ENCODE measurements at places on chromosomes 6 and 20.

DNA sequence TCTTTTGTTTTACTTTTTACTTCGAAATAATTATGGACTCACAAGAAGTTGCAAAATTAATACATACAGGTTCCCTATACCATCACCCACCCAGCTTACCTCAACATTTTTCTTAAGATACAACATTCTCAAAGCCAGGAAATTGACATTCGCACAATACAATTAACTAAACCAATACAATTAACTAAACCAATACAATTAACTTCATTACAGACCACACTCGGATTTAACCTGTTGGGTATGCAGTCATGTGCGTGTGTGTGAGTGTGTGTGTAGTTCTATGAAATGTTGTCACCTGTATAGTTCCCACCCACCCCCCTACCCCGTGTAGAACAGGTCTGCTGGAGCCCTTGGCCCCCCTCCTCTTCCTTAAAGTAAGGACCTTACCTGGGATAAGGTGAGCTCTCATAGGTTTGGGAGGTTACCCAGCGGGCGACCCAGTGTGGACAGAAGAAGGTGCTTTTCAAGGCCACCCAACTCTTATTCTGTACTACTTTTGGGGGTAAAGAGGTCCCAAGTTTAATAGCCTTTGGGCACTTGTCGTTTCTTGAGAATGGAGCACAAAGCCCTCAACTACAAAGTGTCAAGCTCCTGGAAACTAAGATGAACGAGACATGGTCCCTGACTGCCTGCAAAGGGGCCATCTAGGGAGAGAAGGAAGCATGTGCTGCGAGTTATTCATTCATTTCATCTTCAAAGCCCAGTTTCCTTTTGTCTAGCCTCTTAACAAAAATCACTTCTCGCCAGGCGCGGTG lies 544 bp upstream of the STK38 start:
- no peak for DNase-seq

DNA sequence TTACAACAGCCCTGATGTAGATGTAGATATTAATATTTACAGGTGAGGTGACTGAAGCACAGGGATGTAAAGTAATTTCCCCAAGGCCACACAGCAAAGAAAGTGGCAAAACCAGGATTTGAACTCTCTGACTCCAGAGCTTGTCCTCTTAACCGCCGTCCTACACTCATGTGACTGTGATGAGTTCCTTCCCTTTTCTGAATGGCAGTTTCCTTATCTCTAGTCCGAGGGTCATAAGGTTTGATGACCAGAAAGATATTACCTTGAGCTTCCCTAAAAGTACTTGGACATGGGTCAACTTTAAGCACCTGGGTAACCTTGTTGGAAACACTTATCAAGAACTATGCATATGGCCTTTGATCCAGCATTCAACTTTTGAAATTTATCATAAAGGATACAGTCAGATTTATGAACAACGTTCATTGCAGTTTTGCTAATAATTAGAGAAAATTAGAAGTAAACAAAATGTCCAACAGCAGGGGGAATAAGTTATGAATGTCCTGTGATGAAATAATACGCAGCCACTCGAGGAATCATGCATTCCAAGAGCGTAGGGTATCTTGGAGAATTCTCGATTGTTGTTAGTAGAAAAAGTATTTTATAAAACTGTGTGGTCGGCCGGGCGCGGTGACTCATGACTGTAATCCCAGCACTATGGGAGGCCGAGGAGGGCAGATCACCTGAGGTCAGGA lies 2.3 kb upstream of the TLDC2 start:
- DNase-seq, result no peak

- no peak for DNase-seq
These were observed 18.8 kb downstream of the DNMT3B start for GRCh38 chr20:32780749-32781655.

- DNase-seq, result no peak
These were observed 61.8 kb downstream of the RPP40 start for GRCh38 chr6:4941782-4942672.

- no peak for DNase-seq
These were observed 6.9 kb downstream of the EPHA7 start for GRCh38 chr6:93412452-93412851.

DNA sequence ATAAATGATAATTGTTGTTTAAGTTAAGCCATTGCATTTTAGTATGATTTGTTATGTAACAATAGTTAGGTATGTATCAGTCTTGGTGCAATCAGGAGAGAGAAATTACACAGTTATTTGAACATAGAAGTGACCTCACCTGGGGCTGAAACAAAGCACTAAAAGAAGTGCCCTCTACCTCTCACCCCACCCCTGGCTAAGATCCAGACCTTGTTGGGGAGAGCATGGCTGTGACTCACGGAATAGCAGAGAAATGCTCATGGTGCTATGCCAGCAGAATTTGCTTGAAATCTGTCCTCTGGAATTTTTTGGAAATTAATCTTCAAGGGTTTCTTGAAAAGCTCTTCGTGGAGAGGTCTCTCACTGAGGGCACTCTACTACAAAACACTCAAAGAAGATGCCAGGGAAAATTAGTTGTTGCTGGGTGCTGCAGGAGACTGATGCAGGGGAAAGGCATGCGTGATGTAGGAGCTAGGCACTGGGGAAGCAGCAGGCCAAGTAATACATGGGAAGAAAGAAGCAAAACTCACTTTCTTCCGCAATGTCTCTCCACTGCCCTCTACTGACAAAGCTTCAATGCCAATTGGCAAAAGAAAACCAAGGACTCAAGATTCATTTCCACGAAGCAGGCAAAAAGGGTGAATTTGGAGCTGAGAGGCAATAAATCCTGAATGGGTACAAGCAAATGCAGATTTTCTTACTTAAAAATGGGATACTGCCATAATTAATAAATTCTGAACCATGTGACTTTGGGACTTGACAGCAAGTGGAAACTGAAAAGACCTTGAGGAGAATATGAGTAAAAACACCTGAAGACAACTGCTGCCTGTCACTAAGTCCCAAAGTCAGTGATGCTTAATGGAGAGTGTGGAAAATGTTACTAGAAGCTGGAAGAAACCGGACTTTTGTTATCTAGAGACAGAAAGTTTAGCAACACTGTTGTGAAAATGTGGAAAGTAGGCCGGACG lies 136.3 kb upstream of the ZNF184 start:
- DNase-seq, result no peak

GRCh38 chr6:141326925-141327324 lies 805.8 kb upstream of the GJE1 start:
- no peak for DNase-seq

DNA sequence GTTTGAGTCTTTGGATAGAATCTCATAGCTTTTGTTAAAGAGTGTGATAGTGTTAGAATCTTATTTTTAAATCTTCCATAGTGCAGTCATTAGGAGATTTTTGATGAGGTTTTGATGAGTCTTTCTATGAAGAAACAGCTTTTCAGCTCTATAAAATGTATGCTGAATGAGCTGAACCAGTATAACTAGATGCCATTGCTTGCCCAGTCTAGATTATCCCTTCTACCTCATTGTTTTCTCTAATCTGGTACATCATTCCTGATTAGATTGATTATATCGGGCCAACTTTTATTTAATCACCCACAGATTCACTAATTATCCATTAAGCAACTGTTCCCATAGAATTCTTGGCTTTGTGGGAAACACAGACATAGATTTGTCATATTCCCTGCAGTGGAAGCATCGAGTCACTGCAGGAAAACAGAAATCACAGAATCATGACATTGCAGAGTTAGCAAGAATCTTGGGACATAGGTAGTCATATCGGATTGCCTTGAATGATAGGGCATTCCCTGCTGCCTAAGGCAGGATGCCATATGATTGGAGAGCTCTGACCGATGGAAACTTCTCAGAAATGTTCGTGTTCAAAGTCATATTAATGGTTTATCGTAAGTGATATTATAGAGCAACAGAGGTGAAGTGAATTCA lies 882.7 kb upstream of the FLRT3 start:
- no peak for DNase-seq

- no peak for DNase-seq
These were observed 59.7 kb downstream of the RBM38 start for GRCh38 chr20:57450931-57451330.

DNA sequence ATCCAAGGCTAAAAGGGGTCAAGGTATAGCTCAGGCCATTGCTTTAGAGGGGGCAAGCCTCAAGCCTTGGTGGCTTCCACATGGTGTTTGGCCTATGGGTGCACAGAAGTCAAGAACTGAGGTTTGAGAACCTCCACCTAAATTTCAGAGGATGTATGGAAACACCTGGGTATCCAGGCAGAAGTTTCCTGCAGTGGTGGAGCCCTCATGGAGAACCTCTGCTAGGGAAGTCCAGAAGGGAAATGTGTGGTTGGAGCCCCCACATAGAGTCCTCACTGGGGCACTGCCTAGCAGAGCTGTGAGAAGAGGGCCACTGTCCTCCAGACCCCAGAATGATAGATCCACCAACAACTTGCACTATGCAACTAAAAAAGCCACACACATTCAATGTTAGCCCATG lies 678.7 kb upstream of the ADGRB3 start:
- DNase-seq, result no peak

- DNase-seq, result no peak
These were observed 105.7 kb upstream of the FAM184A start for GRCh38 chr6:119184008-119184648.

- DNase-seq, result no peak
These were observed 110.8 kb upstream of the SCP2D1 start for GRCh38 chr20:18702736-18703135.

GRCh38 chr20:431012-431904 lies 23.2 kb downstream of the RBCK1 start:
- no peak for DNase-seq

DNA sequence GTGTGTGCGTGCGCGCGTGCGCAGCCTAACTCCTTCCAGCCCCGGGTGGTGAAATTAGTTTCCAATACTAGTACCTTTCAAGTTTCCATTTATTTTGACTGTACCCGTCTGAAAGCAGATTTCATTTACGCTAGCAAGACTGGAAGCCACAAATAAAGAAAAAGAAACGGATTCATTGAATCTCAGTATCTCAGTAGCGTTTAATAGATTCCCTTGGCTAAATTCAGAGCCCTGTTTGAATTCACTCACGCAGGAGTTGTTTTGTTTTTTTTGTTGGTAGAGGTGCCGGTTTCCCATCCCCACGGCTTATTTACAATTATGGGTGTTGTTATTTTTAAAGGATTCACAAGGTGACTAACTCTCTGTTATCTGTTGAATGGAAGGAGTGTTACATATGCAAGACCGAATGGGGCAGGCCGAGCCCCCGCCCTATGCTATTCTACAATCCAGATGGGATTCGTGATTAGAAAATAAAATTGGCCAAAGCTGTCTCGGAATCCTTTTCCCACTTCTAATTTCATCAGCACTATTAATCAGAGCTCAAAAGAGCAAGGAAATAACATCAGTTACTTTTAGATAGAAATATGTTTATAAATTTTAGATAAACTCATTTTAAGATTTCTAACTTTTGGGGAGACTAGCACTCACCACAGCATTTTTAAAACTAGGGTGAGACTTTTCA lies 2.3 kb upstream of the INSM1 start:
- no peak for DNase-seq

- DNase-seq, result no peak
These were observed 59.6 kb downstream of the RWDD2A start for GRCh38 chr6:83252719-83253118.

DNA sequence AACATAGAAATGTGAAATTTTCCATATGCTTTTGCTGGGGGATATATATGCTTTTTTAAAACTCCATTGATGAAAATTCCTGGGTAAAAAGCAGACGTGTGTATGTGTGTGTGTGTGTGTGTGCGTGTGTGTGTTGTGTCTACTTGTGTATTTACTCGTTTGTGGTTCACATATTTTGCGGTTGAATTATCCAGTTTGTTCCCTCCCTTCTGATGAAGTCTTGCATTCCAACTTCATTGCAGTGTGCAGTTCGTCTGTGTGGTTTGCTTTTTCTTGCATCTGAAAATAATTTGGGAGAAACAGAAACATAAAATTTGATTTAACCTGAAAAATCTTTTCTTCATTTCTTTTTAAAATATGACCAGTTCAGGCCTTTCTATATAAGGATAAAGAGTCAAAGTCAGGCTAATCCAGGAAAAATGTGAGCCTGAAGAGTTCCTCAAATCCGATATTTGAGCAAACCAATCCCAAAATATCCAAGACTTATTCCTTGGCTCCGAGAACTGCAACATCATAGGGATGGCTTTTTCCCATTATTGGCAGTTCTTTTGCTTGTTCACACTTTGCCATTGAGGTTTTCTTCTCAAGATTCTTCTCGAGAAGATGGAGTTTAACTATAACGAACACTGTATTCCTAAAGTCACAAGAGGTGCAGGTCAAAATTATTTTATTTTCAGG lies 202.2 kb upstream of the CCN2 start:
- no peak for DNase-seq

- no peak for DNase-seq
These were observed 6.4 kb downstream of the GDAP1L1 start for GRCh38 chr20:44253528-44253927.

DNA sequence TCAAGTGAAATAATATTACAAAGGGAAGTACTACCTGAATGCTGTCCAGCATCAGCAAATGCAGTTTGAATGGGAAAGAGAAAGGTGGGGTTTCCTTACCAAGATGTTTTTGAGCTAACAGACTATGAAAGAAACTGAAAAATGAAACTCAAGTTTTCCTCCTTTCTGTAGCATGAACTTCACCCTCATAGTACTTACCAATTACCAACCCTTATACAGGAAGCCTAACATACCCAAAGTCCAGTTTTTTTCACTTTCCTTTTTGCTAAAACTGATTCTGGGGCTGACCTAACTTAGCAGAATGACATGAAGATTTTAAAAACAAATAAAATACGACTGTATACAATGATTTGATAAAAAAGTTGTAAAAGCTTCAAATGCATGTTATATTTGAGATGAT lies 5.2 kb downstream of the ZNFX1 start:
- no peak for DNase-seq

GRCh38 chr6:142848156-142848555 lies 96.8 kb downstream of the HIVEP2 start:
- no peak for DNase-seq

DNA sequence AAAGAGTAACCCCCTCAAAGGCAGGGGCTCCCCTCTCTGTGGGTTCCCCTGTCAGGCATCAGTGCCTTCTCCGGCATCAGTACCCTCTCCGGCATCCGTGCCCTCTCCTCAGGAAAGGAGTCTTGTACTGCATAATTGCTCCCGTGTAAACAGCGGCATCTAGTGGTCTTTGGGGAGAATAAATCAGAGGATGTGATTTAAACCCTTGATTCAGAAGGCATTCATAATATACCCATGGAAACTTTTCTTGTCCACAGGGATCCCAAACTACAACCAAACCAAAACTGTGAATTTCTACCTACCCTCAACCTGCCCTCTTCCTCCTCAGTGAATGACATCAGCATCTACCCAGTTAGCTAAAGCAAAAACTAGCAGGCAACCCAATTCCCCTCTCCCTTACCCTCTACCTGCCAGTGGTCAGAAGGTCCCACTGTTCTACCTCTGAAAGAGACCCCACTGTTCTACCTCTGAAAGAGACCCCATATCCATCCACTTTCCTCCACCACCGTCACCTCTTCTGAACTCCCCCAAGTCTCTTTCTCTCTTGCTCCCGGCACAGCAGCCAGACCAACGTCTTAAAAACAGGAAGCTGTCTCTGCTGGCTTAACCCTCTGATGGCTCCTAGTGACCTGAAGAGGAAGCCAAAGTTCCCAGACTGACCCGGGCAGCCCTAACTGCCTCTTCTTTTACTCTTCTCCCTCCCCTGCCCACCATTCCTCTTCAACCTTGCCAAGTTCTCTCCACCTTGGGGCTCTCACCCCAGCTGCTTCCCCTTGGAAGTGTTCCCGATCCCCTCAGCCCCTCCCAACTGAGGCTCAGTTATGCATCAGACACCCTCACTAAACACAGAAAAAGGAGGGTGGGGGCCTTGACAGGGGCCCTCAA lies 27.2 kb downstream of the UBE2V1 start:
- DNase-seq, result no peak

- DNase-seq, result no peak
These were observed 105.6 kb downstream of the ZDHHC14 start for GRCh38 chr6:157486572-157486971.

GRCh38 chr6:152248980-152249379 lies 388.2 kb downstream of the SYNE1 start:
- no peak for DNase-seq
